ENCODE measurements at places on chromosomes 1 and 21. TPM values are rescaled to one million over a fixed set of nuclear protein-coding genes. Genes with fewer than 3 reads are reported as not detected.

DNA sequence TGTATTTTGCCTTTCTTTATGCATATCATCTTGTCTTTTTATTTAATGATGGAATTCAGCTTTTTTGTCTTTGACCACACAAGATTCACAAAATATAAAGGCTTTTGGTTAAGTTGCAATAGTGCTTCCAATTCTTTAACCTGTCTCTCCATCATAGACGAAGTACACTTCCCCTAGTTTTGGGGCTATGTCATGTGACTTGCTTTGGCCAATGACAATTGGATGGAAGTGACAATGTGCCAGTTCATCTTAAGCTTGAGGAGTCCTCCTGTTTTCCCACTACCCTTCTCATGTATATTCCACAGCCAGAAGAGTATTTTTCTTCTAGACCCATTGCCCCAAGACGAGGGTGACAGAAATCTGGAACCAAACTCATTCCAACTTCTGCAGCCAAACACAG lies 419.6 kb upstream of the BRINP3 start:
- DNase-seq, result no peak

GRCh38 chr1:40860706-40861223 lies 1.4 kb downstream of the CITED4 start:
- DNase-seq, result no peak

- no peak for DNase-seq
Observed at GRCh38 chr1:84776639-84777038, 86.4 kb upstream of the SSX2IP start.

DNA sequence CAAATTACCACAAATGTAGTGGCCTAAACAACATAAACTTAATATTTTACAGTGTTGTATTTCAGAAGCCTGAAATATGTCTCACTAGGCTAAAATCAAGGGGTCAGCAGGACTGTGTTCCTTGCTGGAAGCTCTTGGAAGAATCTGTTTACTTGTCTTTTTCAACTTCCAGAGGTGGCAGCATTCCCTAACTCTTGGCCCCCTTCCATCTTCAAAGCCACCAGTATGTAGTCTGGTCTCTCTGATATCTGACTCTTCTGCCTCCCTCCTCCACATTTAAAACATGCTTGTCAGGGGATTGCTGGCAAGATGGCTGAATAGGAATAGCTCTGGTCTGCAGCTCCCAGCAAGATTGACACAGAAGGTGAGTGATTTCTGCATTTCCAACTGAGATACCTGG lies 567.5 kb downstream of the PLA2G4A start:
- peak; percentile 25 for DNase-seq

DNA sequence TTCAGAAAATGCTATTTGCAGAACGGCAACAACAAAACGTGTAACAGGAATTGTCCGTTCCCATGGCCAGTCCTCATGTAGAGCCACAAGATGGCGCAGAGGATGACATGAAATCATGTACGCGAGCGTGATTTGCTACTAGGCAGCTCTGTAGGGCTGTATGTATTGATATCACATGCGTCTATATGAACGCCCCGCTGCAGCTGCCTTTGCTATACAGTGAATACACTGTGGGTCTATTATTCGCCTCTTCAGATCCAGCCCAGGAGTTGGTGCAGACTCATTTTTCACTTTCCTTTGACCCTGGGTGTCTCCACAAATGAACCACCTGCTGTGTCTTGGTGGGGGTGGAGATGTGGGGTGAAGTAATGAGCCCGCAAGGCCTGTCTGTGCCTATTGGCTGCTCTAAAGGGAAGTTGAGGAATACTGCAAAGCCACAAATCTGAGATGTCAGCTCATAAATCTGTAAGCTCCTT lies 361.5 kb downstream of the KIF26B start:
- no peak for DNase-seq

DNA sequence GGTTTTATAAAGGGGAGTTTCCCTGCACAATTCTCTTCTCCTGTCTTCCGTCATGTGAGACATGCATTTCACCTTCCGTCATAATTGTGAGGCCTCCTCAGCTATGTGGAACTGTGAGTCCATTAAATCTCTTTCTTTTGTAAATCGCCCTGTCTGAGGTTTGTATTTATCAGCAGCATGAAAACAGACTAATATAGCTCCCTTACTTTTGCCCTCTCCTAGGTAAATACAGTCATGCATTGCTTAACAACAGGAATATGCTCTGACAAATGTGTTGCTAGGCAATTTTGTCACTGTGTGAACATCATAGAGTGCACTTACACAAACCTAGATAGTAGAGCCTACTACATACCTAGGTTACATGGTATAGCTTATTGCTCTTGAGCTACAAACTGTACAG lies 616.8 kb downstream of the RWDD3 start:
- DNase-seq, result peak; percentile 59

DNA sequence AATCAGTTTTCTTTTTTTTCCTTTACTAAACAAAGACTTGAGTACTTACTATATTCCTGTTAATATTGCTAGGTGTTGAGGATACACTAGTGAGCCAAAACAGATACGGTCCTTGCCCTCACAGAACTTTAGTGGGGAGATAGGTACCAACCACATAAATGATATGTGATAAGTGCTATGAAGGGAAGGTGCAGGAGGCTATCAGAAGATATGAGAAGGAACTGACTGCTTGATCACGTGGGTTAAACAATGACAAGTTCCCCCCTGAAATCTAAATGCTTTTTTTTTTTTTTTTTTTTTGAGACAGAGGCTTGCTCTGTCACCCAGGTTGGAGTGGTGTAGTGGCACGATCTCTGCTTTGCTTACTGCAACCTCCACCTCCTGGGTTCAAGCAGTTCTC lies 25.0 kb downstream of the RBM15 start:
- DNase-seq, result no peak

- DNase-seq, result no peak
Observed at GRCh38 chr1:190739926-190740325, 262.3 kb upstream of the BRINP3 start.

- DNase-seq, result no peak
Observed at GRCh38 chr1:241976229-241976628, 18.7 kb downstream of the BECN2 start.

GRCh38 chr1:93565496-93566206 lies 116.0 kb downstream of the BCAR3 start:
- no peak for DNase-seq

- no peak for DNase-seq
Observed at GRCh38 chr1:5578690-5579089, 413.5 kb downstream of the NPHP4 start.

- peak; percentile 70 for DNase-seq
Observed at GRCh38 chr1:209674957-209675564, at the start of gene G0S2. TSS of gene G0S2 (plus strand) at chr1:209675412. CDS start at chr1:209675685, 273 bp downstream.

GRCh38 chr1:230286166-230286889 lies 139.8 kb downstream of the PGBD5 start:
- DNase-seq, result no peak

GRCh38 chr1:29984862-29985605 lies 738.4 kb downstream of the MATN1 start:
- peak; percentile 46 for DNase-seq

DNA sequence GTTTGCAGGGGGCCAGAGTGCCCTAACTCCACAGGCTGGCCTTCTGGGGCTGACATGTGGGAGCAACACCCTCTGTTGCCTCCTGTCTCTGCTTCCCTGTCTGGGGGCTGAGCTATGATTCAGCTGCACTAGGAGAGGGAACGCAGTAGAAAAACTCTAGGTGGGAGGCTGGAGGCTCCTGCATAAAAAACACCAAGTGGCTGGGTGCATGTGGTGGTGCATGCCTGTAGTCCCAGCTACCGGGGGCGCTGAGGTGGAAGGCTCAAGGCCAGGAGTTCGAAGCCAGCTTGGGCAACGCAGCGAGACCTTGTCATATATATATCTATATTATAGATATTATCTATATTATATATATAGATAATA lies 5.6 kb downstream of the KIF17 start:
- DNase-seq, result no peak

GRCh38 chr1:58447886-58448285 lies 98.6 kb downstream of the OMA1 start:
- DNase-seq, result peak; percentile 16

- DNase-seq, result peak; percentile 75
Observed at GRCh38 chr1:154221278-154222001, 685 bp downstream of the UBAP2L start.

Gene AMY2A
- polyA plus RNA-seq, result not detected

Gene S100A7A
- polyA plus RNA-seq, result not detected

Gene SPATA17
- polyA plus RNA-seq, result 1.5 TPM

Gene LCE2C
- polyA plus RNA-seq, result not detected

Gene OR2T11
- not detected for polyA plus RNA-seq

Gene ELF3
- polyA plus RNA-seq, result 361 TPM

Gene ASPM
- 3.2 TPM for polyA plus RNA-seq

Gene GPATCH3
- 15.8 TPM for polyA plus RNA-seq

Gene DEPDC1
- polyA plus RNA-seq, result 2.1 TPM

Gene OR10K1
- polyA plus RNA-seq, result not detected

Gene RXRG
- not detected for polyA plus RNA-seq

Measured in hepatocyte (in vitro differentiated cells).